ENCODE measurements at places on chromosomes 1 and 21.

- no peak for DNase-seq
Measured at GRCh38 chr1:86546787-86547221, at the start of gene CLCA4. Gene CLCA4, plus strand, starts transcription at chr1:86547078. Its CDS starts 42 bp downstream, at chr1:86547120.

GRCh38 chr1:48738356-48738755 lies 38.3 kb downstream of the BEND5 start:
- no peak for DNase-seq

DNA sequence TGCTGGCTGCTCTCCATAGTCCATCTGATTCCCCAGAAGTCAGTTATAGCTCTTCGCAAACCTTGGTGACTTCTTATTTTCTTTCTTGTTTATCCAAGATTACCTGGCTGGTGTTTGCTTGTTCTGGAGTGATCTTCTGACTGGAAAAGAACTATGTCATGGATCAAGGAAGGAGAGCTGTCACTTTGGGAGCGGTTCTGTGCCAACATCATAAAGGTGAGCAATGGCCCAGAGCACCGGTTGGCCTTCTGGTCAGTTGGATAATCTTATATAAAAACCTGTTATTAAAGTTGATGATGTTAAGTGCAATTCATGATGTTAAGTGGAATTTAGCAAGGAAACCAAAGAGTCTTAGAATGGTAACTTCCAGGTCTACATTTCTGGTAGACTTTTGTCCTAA lies 672 bp downstream of the DHDDS start:
- DNase-seq = no peak

- no peak for DNase-seq
Measured at GRCh38 chr21:37631319-37632117, 264.9 kb downstream of the DYRK1A start.

DNA sequence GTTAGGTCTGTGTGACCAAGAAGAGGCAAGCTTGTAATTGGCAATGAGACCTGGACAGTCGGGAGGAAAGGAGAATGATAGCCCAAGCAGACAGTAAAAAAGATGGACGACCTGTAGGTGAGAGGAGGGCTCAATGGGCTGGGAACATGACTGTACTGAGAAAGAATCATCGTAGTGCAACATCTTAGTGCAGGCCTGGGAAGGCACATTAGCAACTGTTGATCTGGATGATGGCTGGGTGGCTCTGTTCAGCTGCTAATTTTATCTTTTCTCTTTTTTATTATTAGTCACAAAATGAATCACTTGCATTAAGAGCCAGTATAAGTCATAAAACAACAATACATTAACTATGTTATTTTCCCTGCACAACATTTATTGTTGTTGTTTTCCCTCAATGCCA lies 32.9 kb downstream of the IFI44 start:
- no peak for DNase-seq

DNA sequence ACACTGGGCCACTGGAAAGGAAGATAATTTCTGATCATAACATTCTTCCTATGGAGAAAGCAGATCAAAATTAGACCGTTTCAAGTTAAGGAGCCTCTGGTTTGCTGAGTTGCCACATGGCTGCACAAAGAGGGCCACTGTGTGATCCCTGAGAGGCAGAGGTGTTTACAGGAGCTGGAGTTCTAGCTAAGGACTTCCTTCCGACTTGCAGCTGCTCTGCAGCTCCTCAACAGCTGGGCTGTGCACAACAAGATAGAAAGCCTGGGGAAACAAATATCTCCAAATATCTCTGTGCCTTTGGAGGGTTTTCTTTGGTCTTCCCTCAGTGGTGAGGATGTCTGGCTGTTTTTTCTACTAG lies 26.8 kb downstream of the GADD45A start:
- DNase-seq = no peak

DNA sequence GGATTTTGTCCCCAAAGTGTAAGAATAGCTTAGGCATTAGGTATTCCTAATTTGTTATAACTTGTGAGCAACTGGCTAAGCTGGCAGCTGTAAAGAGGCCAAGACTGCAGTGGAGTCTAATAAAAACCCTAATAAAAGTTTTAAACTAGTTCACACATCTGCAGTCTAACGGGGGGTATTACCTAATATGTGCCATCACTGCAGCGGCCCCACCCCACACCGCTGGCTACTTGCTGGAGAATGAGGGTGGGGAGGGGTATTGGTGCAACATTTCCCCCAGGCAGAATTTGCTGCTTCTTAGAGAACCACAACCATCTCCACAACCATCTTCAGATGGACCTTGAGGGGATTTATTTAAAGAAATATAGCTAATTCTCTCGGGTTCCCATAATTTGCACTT lies 135.0 kb downstream of the ZC3H11B start:
- DNase-seq = no peak
